ENCODE measurements at places on chromosomes 1 and 21. TPM values are rescaled to one million over a fixed set of nuclear protein-coding genes. Genes with fewer than 3 reads are reported as not detected.

DNA sequence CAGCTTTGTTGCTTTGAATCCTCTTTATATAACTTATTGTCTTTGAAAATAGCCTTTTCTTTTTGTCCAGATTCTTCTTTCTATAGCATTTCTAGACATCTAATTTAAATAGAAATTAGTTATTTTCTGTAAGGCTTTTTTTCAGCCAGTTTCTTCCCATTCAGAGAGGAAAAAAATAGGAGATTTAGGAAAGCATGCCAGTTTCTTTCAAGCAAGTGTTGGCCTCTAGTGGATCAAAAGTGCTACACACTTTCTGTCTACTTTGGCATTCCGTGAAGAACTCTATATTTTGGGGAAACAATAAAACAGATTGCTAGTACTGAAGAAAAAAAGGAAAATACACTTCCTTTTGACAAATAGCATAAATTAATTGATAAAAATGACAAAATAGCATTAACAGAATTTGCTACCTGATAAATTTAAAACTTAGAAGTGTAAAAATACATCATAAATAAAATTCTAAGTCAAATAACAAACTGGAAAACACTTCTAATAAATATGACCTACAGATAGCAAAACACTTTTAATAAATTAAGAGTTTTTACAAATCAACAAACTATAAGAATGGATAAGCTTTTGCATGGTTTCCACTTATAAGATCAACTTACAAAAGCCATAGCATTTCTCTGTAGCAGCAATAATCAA, 13.1 kb upstream of the EXO1 start:
- DNase-seq: no peak

DNA sequence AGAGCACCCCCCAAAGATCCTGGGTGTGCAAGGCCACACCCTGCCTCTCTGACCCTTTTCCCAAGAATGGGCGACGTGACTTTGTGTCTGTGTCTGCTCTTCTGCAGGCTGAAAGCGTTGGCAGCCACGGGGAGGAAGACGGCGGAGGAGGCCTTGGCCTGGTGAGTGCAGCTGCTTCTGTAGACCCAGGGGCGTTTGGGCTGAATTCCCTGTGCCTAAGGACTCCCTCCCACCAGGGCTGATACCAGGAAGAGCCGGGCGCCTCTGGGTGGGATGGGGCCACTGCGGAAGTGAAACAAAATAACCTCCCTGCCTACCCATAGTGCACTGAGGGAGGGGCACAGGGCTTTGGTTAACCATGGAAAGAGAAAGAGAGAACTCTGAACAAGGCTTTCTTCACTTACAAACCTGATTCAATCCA, 2.5 kb downstream of the UBASH3A start:
- no peak for DNase-seq

DNA sequence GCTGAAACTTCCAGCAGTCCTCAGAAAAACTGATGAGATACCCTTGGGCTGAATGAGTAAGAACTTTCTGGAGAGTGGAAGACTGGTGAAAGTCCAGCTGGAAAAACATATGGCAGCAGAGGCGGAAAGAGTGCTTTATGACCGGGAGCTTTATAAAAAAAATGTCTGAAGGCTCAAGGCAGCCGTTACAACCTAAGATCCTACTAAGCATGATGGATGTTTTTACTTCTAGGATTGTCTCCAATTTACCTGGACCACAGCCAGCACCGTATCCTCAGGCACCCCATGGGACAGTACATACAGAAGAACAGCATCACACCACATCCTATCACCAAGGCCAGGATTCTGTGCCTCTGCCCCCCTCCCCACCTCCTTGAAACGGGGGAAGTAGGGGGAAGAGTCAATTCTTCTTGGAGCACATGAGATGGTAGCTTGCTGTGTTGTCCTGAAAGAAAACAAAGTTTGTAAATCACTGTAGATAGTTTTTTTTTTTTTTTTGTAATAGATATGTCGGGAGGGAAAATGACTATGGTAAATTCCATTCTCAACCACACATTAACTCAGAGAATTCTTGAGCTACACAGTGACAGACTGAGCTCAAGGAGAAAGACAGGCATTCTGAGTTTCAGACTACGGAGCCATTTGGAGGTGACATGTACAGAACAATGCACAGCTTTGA, 11.8 kb upstream of the IRF2BP2 start:
- no peak for DNase-seq

GRCh38 chr1:227736814-227737432, 1.7 kb downstream of the SNAP47 start:
- no peak for DNase-seq

DNA sequence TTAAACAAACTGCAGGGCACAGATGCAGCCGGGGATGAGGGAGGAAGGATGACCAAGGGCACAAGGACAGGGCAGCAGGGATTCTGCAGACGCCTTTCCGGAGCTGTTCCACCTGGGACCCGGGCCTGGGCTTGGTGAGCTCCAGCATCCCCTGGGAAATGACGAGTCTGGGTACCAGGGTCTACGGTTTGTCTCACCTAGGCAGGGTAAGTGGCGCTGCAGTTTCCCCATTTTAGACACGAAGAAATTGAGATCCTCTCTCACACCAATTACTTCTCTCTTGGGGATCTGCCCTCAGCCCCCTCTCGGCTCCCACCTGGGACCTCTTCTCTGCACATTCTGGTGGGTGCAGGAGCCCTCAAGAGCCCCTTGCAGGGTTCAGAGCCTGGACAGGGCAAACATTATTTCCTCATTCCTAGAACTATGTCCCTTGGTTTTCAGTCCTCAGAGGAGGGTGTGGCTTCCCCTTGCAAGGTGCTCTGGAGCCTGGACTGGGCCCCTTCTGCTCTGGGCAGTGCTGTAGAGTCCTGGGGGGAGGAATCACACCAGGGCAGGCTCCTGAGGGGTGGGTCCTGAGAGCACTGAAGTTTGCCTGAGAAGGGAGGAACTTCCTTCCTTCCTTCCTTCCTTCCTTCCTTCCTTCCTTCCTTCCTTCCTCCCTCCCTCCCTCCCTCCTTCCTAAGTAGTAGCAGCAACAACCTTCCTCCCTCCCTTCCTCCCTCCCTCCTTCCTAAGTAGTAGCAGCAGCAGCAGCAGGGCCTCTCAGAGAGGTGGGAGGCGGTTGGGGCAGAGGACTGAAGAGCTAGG, 16.0 kb downstream of the RAP1GAP start:
- no peak for DNase-seq

GRCh38 chr1:153057375-153057774, at the start of gene SPRR2A:
Gene SPRR2A (minus strand): TSS chr1:153057512. CDS start chr1:153056735, 777 bp downstream.
- DNase-seq: no peak

GRCh38 chr1:157992031-157992832, 1.2 kb upstream of the KIRREL1 start:
- peak; percentile 77 for DNase-seq

DNA sequence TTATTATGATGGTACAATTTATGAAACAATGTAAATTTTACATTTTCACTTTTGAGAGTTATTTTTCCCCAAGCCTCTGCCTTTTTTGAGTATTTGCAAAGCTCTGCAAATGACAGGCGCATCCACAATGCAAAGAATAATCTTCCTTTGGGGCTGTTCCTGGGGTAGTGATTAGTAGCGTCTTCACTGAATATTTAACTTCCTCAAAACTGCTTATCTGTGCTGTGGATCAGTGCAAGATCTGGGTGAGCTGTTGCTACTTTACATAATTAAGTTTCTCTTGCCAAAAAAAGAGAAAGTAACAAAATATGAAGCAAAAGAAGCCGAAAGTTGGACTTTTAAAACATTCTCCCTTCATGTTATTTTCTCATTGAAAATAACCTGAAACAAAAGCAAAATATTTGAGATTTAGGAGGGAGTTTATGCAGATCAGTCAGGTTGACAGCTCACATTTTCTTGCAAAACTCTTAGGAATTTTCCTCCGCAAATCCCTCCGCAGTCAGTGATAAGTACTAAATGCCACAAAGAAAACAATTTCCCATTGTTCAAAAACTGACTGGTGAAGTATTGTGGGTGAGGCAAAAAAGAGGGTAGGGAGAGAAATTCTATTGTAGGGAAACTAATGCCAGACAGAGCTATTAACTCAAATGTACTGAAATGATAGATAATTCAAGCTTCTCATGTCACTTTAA, 276.4 kb upstream of the B3GALT2 start:
- peak; percentile 24 for DNase-seq

DNA sequence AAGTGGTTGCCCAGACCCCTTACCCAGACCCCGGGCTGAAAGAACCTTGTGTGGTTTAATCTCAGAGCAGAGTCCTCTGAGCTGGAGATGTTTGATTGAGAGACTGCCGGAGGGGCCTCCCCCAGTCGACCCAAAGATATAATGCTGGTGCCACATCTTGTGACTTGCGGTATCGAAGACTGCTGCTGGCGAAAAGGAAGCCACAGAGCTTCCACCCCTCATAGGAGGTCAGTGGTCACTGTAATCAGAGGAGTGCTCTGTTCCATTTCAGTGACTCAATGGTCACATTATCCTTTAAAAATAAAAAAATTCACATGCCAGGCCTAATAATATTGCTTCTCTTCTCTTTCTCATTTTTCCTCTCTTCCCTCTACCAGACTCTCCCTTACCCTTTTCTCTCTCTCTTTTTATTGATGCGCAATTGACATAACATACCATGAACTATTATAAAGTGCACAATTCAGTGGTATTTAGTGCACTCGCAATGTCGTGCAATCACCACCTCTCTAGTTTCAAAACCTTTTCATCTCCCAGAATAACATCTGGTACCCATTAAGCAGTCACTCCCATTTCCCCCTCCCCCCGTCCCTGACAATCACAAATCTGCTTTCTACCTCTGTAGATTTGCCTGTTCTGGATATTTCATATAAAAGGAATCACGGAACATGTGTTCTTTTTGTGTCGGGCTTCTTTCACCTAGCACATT, 52.6 kb upstream of the LYST start:
- no peak for DNase-seq

- DNase-seq: peak; percentile 39
Measured at GRCh38 chr1:107140703-107141490, at the start of gene NTNG1. Gene NTNG1 (plus strand): TSS chr1:107141039.

DNA sequence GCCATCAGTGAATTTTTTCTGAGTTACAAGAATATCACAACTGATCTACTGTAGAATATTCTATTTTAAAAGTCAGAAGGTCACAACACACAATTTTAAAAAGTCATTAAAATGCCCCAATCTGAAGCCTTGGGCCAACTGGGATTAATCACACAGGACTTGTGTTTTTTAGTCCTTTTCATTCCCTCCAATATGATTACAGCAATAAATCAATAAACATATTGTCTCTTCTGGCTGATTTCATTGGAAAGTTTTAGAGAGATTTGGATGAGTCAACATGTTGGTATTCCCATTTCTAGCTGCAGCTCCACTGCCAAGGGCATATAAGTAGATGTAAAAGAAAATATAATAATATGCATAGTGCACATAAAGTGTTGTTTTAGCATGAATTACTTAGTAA, 85.8 kb downstream of the NIBAN1 start:
- no peak for DNase-seq

DNA sequence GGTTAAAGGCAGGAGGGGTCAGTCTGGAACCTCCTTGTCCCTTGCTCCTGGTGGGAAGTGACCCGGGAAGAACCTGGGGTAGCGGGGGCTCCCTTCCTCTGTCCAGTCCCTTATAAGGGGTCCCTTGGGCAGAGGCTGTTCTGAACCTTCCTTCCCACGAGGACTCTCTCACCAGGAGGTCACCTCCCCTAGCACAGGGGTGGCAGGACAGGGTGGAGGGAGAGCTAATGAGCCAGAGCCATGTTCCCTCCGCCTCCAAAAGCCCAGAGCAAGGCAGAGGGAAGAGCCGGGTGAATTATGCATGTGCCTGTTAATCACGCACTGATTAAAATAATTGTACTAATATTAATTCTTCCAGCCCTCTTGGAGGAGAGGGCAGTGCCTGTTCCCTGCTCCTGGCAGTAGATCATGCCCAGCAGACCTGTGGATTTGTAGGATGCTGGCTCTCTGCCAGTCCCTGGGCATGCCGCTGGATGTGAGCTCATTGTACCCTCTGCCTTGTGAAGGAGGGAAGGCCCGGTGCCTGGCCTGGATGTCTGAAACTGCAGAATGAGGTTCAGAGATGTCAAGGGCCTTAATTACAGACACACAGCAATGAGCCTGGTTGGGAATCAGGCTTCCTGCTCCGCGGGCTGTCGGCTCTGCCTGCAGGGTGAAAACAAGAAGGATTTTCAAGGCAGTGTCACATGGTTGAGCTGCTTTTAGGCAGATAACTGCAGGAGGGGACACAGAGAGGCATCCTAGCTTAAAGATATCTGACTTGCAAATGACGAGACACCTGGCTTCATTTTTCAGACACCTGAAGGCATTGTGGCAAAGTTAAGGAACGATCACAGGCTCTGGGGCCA, 68.2 kb downstream of the IGSF21 start:
- DNase-seq: no peak

GRCh38 chr1:70945251-70945650, 102.4 kb downstream of the PTGER3 start:
- DNase-seq: no peak

- no peak for DNase-seq
Measured at GRCh38 chr1:229907884-229908638, 159.0 kb upstream of the GALNT2 start.

HTR1D gene
- total RNA-seq: not detected

HCRTR1 gene
- 0.14 TPM for total RNA-seq

LCA5L gene
- 4.4 TPM for total RNA-seq

CHRNB2 gene
- total RNA-seq: 0.09 TPM

SLC6A9 gene
- total RNA-seq: 29.9 TPM

TMEM35B gene
- 31.3 TPM for total RNA-seq

OR2L13 gene
- total RNA-seq: not detected

SPRR1A gene
- not detected for total RNA-seq

CENPS gene
- total RNA-seq: 19.5 TPM

EPHA10 gene
- not detected for total RNA-seq

All from lung (tissue), 17 donors.